AG10803 (cell line): ENCODE measurements at places on chromosomes 16 and 17.

DNA sequence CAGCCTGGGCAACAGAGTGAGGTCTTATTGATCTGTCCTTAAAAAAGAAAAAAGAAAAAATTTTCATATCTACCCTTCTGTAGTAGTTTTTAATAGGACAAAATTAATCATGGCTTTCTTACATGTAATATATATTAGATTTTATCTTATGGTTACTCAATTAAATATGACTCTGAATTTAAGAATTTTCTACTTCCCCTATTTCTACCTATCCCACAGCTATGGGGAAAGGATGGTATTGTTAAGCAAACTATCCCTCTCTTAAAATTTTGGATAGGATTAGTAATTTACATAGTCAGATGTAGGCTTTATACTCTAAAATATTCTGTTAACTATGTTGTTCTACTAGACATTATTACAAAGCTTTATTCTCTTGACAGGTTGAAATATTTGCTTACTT is 62.5 kb downstream of the NQO1 start:
- DNase-seq = no peak

DNA sequence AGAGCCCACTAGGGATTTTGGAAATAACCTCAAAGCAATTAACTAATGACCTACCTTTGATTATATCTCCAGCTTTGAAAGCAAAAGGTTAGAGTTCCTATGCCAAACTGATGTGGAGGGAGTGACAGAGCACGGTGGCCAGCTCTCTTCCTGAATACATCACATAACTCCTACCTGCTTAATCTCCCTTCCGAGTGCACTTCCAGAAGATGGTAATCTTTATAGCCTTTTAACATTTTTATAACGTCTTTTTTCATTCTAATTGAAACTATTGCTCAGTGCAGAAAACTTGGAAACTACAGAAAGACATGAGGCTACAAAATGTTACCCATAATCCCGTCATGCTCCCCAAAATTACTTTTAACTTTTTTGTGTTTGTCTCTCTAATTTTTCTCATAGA is 110.5 kb upstream of the COX10 start:
- no peak for DNase-seq

GRCh38 chr16:10536814-10537389 is 43.5 kb downstream of the EMP2 start:
- no peak for DNase-seq

GRCh38 chr17:78329263-78330059 is 30.4 kb downstream of the SOCS3 start:
- peak; percentile 90 for DNase-seq

GRCh38 chr17:49590874-49591273 is 15.2 kb downstream of the NXPH3 start:
- DNase-seq = no peak
